ENCODE measurements at places on chromosomes 16 and 17.

DNA sequence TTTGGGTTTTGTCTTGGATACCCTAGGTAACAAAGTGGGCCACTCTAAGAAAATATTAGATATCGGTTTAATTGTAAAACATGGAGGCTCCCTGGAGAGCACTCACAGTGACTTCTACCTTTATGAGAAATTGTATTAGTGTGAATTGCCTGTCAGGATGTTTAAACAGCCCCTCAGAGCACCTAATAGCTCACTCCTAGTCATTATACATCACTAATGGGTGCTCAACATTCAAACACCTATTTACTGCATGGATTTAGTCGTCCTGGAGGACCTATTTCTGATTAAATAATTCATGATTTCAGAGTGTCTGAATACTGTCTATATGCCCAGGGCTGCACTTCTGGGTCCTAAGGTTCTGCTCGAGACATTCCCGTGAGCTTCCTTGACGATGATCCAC, 430.2 kb upstream of the EEF2KMT start:
- DNase-seq, result no peak

DNA sequence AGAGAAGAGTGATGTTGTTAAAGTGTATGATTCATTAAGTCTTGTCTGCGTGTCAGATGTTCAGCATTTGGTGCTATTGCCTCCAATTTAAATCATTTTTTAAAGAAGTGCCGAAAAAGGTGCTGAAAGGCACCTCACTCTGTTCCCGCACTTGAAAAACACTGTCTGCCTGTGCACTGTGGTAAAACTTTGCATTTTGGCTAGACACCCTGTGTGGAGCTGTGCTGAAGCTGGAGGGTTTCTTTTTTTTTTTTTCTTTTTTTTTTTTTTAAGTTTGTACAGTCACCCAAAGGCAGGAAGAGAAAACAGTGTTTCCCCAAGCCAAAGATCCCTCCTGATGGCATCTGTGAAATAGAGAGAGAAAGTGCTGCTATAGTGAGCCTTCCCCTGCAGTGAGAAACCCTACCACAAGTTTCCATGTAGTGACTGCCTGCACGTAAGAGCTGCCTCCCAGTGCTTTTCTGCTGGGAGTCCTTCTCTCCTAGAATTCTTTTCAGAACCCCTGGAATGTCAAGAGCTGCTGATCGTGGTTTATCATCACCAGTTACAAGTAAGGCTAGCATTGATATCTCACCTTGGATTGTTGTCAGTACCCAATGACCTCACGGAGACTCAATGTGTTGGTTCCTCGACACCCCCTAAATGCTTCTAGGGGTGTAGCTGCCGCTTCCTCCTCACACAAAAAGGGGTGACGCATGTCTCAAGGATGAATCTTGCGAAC, 116.0 kb upstream of the SOX9 start:
- no peak for DNase-seq

- DNase-seq, result peak; percentile 14
Measured at GRCh38 chr17:2929881-2930533, 133.4 kb downstream of the OR1D5 start.

GRCh38 chr17:21678393-21679081, 13.8 kb upstream of the KCNJ18 start:
- no peak for DNase-seq

DNA sequence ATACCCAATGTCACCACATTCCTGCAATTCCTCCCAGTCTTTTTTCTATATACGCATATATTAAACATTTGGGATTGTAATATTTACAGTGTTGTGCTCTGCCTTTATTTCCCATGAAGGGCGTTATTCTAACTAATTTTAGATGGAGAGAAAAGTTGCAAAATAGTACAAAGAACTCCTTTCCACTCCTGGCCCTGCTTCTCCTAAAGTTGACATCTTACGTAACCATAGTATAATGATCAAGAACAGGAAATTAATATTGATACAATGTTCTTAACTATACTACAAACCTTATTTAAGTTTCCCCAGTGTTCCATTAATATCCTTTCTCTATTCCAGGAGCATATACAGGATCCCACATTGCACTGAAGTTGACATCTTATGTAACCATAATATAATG, 46.3 kb downstream of the TK2 start:
- DNase-seq, result no peak

- DNase-seq, result no peak
Measured at GRCh38 chr17:80428796-80429195, 13.8 kb downstream of the ENDOV start.

DNA sequence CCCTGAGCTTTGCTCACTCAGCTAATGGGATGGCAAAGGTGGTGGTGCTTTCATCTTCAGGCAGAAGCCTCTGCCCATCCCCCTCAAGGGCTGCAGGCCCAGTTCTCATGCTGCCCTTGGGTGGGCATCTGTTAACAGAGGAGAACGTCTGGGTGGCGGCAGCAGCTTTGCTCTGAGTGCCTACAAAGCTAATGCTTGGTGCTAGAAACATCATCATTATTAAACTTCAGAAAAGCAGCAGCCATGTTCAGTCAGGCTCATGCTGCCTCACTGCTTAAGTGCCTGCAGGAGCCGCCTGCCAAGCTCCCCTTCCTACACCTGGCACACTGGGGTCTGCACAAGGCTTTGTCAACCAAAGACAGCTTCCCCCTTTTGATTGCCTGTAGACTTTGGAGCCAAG, 5.7 kb upstream of the MAPK8IP3 start:
- no peak for DNase-seq

DNA sequence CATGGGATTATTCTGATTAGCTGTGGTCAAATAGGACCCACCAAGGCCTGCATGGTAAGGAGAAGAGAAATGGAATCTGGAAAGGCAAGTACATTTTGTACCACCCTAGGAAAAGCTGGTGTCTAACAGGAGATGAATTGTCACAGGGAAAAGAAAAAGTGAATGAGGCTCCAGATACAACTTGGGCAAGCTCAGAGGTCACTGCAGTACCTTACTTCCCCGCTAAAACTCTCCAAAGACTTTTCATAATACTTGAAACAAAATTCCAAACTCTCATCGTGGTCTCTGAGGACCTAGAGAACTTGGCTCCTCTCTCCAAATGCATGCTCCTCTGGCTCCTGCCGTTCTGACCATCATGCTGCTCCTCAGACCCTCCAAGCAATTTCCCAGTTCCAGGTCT, 262.8 kb downstream of the GRIN2A start:
- no peak for DNase-seq

- DNase-seq, result peak; percentile 89
Measured at GRCh38 chr17:78133971-78134898, 3.7 kb downstream of the TMC8 start.

GRCh38 chr17:63399316-63399715, 46.8 kb downstream of the CYB561 start:
- no peak for DNase-seq

Data from CD4-positive, alpha-beta T cell treated with Interleukin-10 for 1 hour (primary cell).